ENCODE measurements at places on chromosomes 6 and 20.

DNA sequence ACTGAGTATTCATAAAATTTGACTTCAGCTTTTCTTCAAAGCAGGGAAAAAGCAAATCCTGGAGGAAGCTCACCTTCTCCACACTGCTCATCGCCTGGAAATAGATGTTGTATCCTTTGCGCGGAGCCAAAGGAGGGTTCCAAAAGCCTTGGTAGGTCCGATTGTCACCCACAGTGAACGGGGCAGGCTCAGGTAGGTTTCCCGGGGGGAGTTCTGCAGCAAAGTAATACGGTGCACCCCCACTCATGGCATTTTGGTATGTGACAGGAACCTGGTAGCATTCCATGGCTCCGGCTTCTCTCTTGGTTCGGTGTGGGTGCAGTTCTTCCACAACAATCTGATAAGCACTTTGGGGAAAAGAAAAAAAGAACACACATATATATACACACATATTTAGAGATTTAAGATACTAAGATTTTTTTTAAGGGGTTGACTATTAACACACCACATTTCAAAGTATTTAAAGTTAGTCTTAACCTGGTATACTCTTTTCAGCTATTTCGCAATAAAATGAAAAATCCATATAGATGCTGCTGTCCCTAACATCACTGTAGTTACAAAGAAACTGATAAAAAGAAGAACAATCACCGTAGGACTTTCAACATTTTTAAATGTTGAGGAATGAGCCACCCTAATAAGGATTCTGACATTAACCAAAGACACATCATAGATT, 166.7 kb upstream of the THEMIS start:
- DNase-seq = no peak

GRCh38 chr6:140576004-140576555, 1201.6 kb upstream of the CITED2 start:
- DNase-seq = no peak

DNA sequence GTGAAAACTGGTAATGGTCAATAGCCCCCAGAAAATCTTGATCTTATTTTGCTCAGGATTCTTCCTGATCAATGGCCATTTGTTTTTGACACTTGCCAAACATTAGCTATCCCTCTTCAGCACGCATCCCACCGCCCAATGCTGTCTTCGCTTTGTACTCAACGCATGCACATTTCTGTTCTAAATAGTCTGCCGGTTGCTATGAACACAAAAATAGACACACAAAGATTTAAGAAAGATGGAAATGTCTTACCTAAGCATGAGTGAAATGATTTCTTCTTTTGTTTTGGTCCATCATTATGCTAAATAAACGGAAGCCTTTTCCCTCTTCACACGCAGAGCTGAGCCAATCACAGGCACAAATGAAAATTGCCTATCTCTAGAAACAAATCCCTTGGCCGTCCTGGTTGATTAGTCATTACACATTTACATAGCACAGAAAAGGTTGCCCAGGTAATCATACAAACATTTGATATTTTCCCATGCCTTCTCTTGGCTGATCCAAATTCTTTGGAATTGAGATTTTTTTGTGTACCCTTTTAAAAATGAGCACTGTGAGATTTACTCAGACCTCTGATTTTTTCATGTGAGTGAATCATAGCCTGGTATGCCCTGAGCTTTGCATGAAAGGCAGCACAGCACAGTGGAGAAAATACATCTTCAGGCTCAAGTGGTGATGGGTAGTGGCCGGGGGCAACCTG, 70.5 kb upstream of the FAM184A start:
- no peak for DNase-seq

GRCh38 chr20:60113024-60113724, 155.0 kb downstream of the CDH26 start:
- DNase-seq = no peak

DNA sequence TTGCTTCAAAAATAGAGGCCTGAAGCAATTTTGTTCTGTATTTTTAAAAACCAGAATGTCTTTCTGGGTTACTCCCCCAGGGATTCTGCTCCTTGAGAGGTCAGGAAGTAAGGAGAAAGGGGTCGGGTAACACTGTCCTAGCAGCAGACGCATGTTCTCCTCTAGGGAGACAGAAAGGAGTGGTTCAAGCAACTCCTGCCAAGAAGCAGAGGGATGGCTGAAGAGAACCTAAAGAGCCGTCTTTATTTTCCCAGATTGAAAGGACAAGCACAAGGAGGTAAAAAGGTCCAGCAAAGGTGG, 58.0 kb upstream of the SLC4A11 start:
- no peak for DNase-seq

DNA sequence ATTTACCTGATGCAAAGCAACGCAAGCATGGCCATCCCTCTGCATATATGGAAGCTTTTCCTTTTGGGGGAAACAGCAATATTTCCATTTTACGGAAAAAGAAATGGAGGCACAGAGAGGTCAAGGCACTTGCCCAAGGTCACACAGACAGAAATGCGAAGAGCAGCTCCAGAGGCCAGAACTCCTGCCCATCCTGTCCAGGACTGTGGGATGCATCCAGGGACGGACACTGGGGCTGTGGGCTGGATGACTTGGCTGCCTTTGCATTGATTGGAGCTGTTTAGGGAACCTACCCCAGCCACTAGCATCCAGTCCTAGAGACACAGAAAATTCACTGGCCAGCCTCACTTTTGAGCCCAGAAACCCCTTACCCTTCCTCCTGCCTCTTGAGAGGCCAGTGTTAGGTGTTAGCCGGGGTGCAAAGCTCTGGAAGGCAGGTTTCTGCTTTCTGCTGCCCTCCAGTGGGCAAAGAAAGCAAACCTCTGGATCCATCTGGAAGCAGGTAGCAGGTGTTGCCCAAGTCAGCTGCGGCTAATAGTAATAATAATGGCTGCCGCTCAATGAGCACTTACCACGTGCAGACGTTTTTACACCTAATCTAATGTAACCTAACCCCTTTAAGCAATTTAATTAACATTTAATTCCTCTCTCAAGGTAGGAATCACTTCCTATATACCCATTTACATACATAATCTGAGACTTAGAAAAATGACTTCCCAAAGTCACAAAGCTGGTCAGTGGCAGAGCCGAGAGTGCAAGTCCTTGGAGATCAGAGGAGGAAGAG, 31.7 kb upstream of the CCN5 start:
- no peak for DNase-seq

DNA sequence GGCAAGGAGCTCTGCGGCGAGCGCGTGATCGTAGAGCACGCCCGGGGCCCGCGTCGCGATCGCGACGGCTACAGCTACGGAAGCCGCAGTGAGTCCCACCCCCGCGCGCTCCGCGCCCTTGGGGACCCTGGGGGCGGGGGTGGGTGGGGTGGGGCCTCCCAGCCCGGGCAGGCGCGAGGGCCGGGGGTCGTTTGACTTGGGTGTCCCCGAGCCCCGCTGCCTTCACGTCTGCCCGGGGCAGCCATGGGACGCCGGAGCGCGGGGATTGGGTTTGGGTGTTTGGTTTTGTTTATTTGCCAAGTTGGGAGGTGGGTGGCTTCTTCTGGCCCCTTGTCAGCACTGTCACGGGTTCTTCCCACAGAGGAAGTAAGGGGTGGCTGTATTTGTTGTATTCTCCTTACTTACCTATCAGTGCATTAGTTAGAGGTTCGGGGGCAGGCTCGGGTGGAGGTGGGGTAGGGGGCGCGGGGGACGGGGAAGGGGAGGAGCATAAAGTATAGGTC, 777 bp downstream of the SRSF6 start:
- DNase-seq = no peak

- DNase-seq = no peak
Observed at GRCh38 chr20:41017448-41018042, 11.1 kb upstream of the TOP1 start.

GRCh38 chr6:131825946-131826345, 18.1 kb downstream of the ENPP1 start:
- no peak for DNase-seq

DNA sequence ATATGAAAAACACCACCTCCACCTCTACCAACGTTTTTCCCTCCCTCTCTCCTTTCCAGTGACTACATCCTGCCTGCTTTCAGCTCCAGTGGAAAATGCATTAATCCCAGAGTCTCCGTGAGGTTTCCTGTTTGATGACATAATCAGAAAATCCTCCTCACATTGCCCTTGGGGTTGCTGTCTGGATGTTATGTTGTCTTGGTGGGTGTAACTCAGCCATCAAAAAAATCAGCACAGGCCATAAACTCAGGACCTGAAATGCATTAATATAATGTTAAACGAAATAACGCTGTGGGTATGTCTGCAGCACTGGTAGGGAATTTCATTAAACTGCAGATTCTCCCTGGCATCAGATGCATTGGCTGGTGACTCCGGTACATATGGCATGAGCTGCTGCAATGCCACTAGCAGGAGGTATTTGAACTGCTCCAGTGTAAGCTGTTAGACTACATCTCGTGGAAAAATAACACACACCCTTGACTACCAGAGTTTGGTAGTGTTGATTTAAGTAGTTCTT, 297.8 kb downstream of the PRL start:
- DNase-seq = no peak

DNA sequence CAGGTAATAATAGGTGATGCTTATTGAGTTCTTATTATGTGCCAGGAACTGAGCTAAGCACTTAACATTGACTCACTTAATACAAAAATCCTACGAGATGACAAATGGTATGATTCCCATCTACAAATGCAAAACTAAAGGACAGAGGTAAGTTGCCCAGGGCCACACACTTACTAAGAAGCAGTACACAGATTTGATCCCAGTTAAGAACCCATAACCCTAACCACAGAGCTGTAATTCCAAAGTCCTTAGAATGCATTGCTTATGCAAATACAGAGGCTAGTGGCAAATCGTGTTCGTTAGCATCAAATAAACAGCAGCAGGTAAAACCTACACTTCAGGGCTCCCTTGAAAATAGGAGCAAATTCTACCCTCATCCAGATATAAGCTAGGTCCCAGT, 104.0 kb downstream of the SASH1 start:
- no peak for DNase-seq

- no peak for DNase-seq
Observed at GRCh38 chr6:57252975-57253374, 30.9 kb upstream of the RAB23 start.

DNA sequence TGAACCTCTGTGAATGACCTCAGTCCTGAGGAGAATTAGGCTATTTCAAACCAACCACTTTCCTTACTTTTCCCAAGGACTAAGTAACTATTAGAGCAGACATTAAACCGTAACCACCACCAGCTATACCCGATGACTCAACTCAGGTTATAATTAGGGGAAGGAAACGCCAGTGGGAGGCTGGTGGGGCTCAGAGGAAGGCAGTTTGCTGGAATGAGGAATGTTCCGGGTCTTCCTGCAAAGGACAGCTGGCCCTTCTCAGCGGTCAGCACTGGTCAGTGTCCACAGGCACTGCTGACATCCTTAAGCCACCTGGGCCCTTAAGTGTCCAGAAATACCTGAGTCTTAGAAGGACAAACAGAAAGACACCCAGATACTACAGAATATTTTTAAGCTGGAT, 515.2 kb downstream of the MAFB start:
- no peak for DNase-seq

- no peak for DNase-seq
Observed at GRCh38 chr6:131754715-131755567, 44.1 kb upstream of the CTAGE9 start.

All from GF-D8 (cell line).